ENCODE measurements at places on chromosomes 2 and 18.

DNA sequence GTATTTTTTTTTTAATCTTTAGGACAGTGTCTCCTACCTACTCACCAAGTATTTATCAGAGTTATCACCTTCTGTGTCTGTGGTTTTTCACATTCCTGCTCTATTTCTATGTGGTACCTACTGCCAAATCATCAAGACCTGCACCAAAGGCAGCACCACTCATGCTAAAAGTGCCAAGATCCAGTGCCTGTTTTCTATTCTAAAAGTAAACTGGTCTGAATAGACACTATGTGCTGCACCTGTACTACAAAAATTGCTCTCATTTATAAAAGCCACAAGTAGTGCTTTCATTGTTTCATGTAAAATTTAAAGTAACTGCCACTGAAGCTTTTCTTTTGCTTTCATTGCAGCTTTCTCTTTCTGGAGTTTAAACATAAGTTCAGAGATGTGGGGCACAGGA, 103.9 kb upstream of the GULP1 start:
- DNase-seq: no peak

DNA sequence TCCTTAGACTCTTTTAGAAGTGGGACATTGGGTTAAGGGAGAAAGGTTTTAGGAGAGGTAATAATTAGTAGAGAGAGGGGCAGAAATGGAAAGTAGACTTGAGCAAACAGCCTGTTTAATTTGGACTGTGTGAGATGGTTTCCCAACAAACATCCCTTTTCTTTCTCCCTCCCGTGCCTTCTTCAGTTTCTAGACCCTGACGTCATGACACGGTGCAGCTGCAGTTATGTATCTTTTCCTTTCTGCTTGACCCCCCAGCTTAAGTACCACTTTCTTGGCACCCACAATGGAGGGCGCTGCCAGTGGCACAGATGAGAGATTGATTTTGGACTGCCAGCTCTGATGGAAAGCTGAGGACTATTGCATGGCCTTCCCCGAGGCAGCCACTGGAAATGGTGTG, 86.9 kb upstream of the FAM136A start:
- DNase-seq: no peak

- DNase-seq: no peak
Observed at GRCh38 chr18:62585274-62586150, 62.7 kb downstream of the ZCCHC2 start.

GRCh38 chr2:129910446-129911362, 68.8 kb upstream of the RAB6C start:
- no peak for DNase-seq

DNA sequence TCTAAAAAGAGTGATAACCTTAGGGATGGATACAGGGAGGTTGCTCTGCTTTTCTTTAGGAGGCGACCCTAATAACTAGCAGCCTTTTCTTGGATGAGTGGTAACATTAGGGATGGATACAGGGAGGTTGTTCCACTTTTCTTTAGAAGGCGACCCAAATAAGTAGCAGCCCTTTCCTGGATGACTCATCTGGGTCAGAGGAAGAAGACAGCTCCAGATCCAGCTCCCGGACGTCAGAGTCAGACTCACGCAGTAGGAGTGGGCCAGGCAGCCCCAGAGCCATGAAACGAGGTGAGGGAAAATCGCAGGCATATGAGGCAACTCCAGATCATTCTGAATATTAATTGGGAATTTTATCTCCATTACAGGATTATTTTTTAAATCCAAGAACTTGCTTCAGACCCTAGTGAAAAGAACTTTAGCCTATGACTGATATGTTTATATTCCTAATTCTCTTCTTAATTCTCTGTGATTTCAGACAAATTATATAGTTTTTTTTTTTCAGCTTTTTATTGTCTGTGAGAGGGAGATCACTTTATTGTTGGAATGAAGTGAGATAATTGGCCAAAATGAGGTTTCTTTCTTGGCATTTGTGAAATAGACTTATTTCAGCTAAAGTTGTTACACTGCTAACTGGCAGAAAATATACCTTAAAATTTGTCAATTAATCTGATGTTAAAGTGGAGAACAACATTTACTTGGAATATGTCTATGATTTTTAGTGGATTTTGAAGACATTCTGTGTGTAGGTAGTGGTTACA, 31.2 kb upstream of the C1GALT1C1L start:
- DNase-seq: peak; percentile 75

DNA sequence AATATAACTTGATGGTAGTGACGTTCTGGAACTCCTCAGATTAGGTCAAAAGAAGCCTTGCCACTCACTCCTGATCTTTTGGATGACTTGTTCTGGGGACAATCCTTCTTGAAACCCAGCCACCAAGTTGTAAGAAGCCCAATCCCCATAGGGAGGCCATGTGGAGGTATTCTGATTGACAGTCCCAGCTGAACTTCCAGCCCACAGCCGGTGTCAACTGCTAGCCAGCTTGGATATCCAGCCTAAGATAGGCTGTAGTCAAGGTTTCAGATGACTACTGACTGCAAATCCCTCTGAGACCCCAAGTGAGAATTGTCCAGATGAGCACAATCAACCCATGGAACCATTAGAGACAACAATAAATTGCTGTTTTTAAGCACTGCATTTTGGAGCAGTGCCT, 31.4 kb downstream of the EIF2AK2 start:
- DNase-seq: no peak

DNA sequence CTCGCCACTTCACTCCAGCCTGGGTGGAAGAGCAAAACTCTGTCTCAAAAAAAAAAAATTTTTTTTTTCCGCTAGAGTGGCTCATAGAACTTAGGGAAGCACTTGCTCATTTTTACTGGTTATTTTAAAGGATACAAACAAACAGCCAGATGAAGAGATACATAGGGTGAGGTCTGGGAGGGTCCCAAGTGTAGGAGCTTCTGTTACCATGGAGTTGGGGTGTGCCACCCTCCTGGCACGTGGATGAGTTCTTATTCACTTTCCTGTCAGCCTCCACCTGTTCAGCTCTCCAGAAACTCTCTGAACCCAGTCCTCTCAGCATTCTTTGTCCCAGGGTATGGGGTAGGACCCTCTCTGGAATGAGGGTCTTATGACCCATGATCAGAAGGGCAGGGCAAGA, 4.9 kb upstream of the MAT2A start:
- DNase-seq: no peak

DNA sequence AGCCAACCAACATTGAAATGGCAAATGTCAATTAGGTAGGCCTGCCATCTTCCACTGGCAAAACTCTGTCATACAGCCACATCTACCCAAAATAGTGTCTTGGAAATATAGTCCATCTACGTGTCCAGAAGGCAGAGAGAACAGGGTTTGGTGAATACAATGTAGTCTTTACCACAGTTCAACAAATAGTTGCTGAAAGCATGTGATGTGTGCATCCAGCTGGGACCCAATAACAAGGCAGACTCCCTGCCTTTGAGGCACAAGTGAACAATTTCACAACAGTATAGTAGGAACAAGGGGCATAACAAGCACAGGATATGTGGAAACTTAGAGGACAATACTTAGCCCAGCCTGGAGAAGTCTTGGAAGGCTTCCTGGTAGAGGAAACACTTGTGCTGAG, 72.6 kb downstream of the EVA1A start:
- no peak for DNase-seq

- DNase-seq: no peak
Observed at GRCh38 chr2:229937537-229937936, 15.2 kb downstream of the FBXO36 start.

- DNase-seq: no peak
Observed at GRCh38 chr18:70422391-70422965, 133.6 kb downstream of the SOCS6 start.

GRCh38 chr2:47650001-47650535, 132.9 kb upstream of the MSH6 start:
- DNase-seq: no peak

DNA sequence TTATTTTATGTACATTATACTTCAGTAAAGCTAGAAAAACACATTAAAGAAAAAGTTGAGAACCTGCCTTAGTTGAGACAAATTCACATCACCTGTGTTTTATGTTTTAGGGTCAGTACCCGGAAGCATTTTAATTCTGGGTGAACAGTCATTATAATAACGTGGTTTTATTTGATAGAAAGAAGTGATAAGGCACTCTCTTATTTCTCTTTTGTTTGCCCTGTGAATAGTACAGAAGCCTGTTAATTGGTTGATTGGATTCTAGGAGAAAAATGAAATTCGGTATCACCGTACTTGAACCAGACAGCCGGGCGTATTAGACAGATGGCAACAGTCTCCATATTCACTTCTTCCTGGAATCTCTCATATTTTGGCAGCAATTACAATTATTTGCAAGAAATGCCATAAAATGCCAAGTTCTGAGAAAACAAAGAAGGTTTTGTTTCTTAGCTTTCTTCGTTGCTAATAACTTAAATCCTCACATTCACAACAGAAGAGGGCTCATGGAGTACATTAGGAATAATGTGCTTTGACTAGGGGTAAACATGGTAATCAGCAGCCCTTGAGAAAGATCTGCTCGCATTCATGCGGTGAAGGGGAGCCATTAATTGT, 168.7 kb upstream of the RASGRP3 start:
- DNase-seq: no peak

GRCh38 chr18:48866856-48867255, 83.9 kb downstream of the SMAD7 start:
- no peak for DNase-seq

- no peak for DNase-seq
Observed at GRCh38 chr2:83725735-83726134, 733.3 kb downstream of the SUCLG1 start.

DNA sequence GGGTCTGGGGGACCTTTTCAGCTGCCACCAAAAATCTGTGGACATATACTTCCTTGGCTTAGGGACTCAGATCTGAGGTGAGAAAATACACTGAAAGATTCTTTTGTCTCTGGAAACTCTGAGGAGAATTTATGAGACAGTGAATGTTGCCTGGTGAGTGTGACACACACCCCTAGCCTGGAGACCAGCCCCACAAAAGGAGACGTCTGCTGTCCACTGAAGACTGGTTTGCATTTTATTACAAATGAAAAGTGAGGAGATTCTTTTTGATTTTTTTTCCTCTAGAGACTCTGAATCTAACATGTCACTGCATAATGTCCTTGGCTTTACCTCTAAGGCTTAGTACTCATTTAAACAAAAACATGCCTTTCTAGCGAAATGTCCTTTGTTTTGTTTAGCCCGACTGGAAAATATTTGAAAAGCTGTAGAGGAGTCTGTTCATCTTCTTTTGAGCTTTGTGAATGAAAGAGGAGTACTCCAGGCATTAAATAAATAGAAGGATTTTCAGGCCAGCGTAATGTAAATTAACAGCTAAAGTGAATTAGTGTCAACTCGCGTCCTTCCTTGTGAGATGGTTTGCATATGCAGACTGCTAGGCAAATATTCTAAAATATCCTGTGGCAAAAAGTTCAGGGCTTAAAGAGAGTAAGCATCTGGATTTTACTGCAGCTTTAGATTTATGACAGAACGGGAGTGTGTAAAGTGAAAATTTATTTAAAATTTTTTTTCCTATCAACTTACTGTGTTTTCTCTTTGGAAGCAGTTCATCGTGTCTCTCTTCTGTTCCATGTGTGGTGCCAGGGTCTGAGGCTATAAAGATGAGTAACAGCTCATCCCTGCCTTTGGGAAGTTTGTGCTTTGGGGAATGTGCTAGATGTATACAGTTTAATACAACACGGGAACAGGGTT, 125.4 kb downstream of the VWA3B start:
- no peak for DNase-seq

GRCh38 chr2:63763391-63763941, 78.2 kb upstream of the UGP2 start:
- DNase-seq: peak; percentile 24

DNA sequence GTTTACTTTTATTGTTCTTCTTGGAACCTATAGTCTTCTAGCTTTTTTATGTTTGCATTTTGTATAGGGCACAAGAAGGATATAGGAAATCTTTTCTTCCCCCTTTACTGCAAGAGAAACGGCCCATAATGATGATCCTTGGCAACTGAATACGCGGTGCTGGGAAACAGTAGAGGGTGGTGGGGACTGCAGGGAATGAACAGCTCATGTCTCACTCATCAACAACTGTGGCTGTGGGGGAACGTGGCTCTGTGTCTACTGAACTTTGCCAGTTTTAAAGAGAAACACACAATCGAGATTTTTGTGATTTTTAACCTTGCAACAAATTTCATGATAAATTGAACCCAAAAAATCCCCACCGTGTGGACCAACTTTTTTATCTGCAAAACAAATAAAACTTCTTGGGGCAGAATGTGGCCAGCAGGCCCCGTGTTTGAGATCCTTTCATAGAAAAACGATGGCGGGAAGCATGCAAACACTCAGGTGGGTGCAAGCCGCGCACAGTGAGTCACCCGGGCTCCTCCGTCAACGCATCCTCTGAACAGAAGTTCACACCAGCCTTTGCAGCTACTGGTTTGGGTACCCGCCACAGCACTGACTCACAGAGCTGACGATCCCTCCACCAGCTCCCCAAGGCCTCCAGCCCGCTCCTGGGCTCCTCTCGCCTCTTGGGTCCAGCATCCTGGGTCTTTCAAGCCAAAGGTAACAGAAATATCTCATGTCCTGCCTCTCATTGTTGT, 149.3 kb downstream of the COL6A3 start:
- peak; percentile 95 for DNase-seq

- peak; percentile 56 for DNase-seq
Observed at GRCh38 chr2:200603972-200604371, 18.2 kb downstream of the AOX1 start.

DNA sequence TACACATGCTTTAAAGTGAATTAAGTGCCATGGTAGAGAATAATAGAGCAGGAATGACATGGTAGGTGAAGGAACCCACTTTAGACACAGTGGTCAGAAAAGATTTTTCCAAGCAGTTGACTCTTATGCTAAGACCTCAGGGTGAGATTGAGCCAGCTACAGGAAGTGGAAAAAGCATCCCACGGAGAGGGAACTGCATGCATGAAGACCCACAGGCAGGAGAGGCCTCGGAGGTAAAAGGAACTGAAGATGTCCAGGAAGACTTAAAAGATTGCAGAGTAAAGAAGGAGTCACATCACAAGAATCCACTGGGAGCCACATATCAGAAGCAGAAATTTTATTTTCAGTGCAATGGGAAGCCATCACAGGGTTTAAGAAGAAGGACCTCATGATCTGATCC, 499.2 kb upstream of the FAM98A start:
- no peak for DNase-seq

- DNase-seq: no peak
Observed at GRCh38 chr2:201950606-201951005, 83.0 kb upstream of the FZD7 start.

- DNase-seq: peak; percentile 97
Observed at GRCh38 chr2:10285556-10286198, 17.0 kb upstream of the HPCAL1 start.

- no peak for DNase-seq
Observed at GRCh38 chr2:162579169-162579568, 235.2 kb downstream of the GCA start.

GRCh38 chr2:71071681-71072398, 3.4 kb downstream of the NAGK start:
- no peak for DNase-seq

GRCh38 chr2:12363138-12363537, 353.6 kb upstream of the TRIB2 start:
- DNase-seq: no peak

DNA sequence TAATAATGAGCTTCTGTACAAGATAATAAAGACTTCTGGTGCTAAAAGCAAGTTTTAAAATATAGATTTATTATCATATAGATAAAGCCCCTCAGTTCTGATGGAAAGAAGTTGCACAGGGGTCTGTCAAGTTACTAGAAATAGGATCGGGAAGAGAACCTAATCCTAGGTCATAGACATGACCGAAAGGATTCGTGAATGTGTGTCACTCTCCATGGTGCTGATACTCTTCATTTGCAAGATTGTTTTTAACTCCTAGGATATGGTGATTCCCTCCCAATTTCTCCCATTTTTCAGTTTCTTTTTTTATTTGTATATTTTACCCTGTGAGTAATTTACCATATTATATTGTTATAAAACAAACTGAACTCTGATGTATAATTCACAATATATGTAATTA, 58.9 kb upstream of the CTNNA2 start:
- no peak for DNase-seq

All from RPMI7951 (cell line).